CD4-positive, alpha-beta T cell treated with Interleukin-10 for 1 hour (primary cell): ENCODE measurements at places on chromosomes 13 and 19.
A peak's percentile ranks its signal among the peaks of the same experiment; 100 is the strongest.

- no peak for DNase-seq
Measured at GRCh38 chr19:16144216-16144581, 714 bp downstream of the HSH2D start.

- DNase-seq = no peak
Measured at GRCh38 chr13:62115831-62116230, 700.2 kb upstream of the PCDH20 start.

GRCh38 chr19:58387338-58388174 is 487 bp downstream of the RPS5 start:
- DNase-seq = no peak

- no peak for DNase-seq
Measured at GRCh38 chr19:18219911-18220631, 6.2 kb downstream of the PDE4C start.

DNA sequence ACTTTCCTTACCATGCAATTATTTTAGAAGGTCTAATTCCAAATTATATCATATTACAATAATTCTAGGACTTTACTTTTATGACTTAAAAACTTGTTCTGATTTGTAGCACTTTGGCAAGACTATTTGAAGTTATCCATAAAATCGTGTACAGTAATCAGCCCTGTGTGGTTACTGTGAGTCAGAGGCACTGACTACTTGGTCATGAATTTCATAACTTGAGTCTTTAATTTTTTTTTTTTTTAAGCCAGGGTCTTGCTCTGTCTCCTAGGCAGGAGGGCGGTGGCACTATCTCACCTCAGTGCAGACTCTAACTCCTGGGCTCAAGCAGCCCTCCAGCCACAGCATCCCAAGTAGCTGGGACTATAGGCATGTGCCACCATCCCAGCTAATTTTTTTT is 1319.2 kb upstream of the SLC10A2 start:
- DNase-seq = no peak

DNA sequence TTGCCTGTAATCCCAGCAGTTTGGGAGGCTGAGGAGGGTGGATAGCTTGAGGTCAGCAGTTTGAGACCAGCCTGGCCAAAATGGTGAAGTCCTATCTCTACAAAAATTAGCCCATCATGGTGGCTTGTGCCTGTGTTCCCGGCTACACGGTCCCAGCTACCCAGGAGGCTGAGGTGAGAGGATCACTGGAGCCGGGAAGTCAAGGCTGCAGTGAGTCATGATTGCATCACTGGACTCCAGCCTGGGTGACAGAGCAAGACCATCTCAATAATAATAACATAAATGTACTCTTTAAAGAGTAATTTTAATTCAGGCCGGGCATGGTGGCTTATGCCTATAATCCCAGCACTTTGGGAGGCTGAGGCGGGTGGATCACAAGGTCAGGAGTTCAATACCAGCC is 38.7 kb downstream of the SKA3 start:
- no peak for DNase-seq

DNA sequence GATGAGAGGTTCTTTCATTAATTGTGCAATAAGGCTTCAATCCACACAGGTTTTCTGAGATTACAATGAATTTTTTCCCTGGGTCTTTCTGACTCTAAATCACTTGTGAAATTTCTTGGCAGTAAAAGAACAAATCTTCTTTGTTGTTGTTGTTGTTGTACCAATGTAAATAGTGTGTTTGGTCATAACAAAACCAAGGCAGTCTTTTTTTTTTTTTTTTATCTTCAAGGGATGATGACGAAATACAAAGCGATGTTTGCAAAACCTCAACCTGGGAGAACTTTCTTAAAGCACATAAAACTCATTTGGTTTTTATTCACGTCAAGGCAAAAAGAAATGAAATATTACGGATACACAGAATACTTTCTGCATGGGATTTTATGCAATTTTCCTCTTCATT is 462.0 kb downstream of the LIG4 start:
- no peak for DNase-seq

DNA sequence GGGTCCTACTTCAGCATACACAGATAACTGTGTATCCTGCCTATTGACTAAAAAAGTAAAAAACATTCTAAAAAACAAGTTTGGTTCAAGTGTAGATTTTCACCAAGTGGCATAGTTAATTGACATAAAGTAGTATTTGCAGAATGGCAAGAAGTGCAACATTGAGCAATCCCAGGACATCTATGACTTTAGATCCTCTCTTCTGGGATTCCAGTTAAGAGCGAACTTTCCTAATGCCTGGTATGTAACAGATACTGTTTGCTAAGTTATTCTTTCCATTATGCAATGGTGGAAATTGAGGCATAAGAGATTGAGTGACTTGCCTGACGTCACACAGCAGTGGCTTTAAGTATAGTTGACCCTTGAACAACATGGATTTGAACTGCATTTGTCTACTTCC is 96.1 kb downstream of the ZMYM2 start:
- DNase-seq = no peak

DNA sequence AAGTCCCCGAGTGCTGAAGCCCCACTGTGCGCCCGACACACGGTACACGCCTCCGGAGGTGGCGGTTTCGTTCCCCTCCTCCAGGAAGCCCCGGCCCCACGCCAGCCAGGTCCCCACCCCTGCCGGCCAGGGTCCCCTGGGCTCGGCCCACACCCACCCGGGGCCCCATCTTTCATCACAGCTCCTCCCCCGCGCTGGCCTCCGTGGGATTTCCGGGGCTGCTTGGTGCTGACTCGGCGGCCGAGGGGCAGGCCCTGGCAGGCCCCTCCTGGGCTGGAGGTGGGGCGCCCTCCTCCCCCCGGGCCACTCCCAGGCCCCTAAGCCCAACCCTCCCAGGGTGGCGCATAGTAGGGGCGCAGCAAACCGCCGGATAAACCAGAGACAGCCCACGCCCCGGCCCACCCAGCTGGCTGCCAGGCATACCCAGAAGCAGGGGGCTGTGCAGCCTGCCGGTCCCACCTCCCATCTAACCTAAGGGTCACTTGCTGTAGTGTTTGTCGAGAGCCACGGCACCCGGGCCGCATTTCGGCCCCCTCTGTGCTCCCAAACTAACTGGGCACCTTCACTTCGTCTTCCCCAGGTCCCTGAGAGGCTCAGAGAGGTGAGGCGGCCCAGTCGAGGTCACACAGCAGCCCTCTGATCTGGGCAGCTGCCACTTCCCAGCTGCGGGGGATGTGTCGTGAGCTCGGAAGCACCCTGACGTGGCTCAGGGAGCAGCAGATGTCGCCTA is 6.6 kb downstream of the ZBTB7A start:
- DNase-seq = peak; percentile 90

- DNase-seq = no peak
Measured at GRCh38 chr19:40815223-40815622, 16.2 kb downstream of the EGLN2 start.

GRCh38 chr13:50989476-50989875 is 79.9 kb downstream of the RNASEH2B start:
- DNase-seq = no peak

DNA sequence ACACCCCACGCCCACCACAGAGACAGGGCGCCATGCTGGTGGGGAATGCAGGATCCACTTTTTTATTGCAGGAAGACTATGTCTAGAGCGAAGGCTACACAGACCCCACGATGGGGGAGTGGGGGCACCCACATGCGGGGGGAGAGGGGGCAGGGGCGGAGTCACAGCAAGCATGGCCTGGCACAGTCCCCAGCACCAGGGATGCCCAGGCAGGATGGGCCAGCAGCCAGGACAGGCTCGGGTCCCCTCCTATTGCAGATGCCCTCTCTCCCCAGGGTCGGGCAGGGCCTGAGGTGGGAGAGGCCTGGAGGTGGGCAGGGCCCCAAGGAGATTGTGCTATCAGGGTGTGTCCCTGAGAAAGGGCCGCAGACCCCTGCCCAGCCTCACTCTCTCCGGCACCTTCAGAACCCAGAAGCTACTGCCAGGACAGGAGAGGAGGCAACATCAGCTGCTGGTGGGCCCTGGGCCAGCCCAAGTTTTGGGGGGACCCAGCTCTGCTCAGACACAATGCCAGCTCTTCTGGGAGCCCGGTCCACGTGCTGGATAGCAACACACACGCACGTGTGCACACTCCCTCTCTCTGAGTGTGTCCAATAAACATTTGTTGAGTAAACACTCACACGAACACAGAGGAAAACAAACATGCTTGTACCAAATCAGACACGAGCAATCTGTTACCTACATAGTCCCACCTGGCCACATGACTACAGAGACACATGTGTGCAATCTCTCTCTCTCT is 6.5 kb downstream of the DIRAS1 start:
- DNase-seq = no peak
